ENCODE measurements at places on chromosomes 5 and 9.

DNA sequence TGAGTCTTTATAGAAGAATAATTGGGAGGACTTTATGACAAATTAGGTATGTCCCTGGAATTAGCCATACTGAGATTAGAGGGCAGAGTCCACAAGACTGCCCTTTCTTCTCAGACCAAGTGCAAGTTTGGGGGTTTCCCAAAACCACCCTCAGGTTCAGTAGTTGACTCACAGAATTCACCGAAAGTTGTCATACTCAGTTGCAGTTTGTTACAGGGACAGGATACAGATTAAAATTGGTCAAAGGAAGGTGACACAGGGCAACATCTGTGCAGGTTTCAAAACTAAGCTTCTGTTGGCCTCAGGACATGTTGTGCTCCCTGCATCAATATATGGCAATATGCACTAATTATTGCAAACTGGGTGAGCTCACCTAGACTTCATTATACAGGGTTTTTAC is 3.8 kb downstream of the RANBP17 start:
- no peak for DNase-seq

DNA sequence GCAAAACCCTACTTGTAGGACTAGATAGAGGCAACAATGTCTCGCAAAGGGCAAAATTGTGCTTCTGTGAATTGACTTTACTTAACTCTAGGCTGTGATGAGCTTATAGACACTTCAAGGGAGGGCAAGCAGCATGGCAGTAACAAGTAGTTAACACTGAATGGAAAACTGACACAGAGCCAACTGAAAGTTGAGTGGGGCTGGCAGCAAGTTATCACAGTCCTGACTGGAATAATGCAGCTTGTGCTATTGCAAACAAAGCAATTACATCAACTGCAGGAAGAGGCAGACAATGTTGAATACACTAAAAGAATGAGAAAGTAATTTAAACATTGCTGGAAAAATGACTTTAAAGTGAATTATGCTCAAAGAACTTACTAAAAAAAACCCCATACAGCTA is 62.2 kb downstream of the RNF38 start:
- DNase-seq, result no peak

- no peak for DNase-seq
Measured at GRCh38 chr5:144487207-144487606, 316.5 kb downstream of the KCTD16 start.

GRCh38 chr5:72692231-72692637 is 124.2 kb upstream of the TNPO1 start:
- no peak for DNase-seq

- no peak for DNase-seq
Measured at GRCh38 chr5:101159006-101159405, 255.9 kb upstream of the ST8SIA4 start.

DNA sequence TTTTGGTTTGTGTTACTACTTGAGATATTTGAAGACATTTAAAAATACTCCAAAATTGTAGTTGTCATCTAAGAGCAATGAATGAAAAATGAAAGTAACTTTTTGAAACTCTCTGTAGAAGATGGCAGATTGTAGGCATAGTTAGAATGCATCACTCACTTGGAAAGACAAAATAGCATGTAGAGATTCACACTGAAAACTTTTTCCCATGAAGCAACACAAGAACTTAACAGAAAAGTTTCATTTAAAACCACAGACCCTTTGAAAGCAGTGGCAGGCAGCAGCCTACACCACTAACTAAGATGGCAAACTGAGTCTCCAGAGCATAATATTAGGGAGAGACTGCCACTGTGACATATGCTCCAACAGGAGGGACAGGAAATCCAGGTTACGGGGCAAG is 18.9 kb upstream of the FAM174A start:
- no peak for DNase-seq

DNA sequence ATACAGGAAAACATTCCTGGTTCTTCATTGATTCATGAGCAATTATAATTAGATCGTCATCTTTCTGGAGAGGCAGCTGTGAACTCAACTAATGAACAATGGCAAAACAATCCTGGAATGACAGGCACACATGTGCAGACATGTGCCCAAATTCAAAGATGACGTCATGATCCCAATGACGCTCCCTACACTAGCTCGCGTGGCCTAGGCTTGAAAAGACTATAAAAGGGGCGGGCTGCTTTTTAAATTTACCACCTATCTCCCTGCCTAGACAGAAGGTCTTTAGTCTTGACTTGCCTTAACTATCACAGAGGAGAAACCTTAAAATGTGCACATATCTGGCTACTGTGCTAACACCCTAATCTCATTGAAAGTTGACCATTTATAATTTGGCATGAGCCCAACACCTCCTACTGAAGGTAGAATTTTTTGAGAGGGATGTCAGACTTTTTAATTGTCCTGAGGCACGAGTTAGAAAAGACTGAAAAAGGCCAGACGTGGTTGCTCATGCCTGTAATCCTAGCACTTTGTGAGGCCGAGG is 88.2 kb downstream of the PRRT1B start:
- no peak for DNase-seq

DNA sequence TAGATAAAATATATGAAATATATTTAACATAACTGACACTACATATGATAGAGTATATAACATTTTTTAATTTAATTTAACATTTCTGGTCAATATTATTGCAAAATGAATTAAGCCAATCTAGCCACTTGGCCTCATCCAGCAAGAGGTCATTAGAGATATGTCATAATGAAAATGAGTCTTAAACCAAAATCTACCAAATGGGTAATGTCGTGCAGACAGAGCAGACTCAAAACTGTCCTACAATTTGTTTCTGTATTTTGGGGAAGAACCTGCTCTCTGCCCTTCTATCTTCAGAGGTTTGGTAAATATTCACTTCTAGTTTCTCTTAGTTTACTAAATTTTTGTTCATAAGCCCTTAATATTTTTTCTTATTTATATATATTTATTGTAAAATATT is 61.4 kb downstream of the ARHGEF28 start:
- DNase-seq, result no peak

GRCh38 chr9:120482424-120483186 is 97.4 kb downstream of the CDK5RAP2 start:
- DNase-seq, result no peak

DNA sequence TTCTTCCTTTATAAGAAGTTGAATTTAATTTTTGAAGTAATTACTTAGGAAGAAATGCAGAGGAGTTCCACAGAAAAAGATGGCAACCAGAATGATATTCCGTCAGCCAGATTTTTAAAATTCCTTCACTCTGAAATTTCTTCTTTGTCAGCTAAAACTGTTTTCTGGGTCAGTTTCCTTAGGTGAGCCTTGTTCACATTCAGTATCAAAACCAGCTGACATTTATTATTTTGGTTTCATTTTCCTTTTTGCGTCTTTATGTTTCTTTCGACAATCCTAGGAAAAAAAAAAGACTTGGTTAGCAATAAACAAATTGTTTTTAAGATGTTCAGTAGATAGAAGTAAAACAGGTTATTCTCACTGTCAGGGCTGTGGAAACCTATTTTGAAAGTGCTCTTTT is 4.1 kb upstream of the IARS1 start:
- no peak for DNase-seq

- no peak for DNase-seq
Measured at GRCh38 chr5:157668356-157668755, 3.0 kb upstream of the C5orf52 start.

DNA sequence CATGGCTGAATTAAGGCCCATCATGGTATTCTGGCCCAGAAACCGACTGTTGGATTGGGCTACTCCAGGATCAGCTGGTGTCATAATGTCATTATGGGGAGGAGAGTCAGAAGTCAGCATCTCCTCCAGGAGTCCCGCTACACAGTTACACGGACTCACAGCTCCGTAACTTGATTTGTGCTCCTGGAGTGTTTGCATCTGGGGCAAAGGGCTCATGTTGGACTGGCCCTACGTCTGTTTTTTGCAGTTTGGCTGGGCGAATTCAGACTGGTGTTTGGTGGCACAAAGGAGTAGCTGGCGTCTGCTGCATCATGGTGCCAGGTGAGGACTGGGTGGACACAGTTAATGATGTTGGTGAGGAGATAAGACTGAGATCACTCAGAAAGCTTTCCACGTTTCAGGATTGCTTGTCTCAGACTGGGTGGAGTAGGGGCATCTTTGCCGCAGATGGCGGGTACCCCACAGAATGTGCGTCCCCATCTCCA is 31.3 kb downstream of the OR2V1 start:
- no peak for DNase-seq

- DNase-seq, result no peak
Measured at GRCh38 chr9:15882328-15882727, 329.5 kb downstream of the CCDC171 start.

- DNase-seq, result no peak
Measured at GRCh38 chr5:50593681-50594080, 72.8 kb upstream of the PARP8 start.

GRCh38 chr5:132629230-132629944 is 28.6 kb upstream of the IL13 start:
- no peak for DNase-seq

GRCh38 chr9:22165144-22165543 is 156.0 kb upstream of the CDKN2B start:
- DNase-seq, result no peak

DNA sequence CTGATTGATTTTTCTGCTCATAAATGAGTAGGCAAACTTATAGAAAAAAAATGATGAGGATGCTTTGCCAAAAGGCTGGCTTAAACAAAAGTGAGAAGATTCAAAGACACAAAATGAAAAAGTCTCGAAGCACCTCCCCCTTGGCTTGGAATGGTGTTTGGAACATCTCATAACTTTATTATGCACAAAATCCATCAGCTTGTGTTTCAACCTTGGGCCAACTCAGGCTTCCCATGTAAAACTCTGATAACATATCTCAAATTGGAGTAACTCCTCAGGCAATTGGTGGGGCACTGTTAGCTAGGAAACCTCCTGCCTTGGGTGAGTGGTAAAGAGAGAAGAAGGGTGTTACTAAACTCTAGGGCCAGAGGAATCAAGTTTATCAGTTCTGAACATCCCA is 176.3 kb downstream of the KIAA0825 start:
- no peak for DNase-seq

- no peak for DNase-seq
Measured at GRCh38 chr9:88184976-88185375, 46.7 kb upstream of the SPATA31C2 start.

- no peak for DNase-seq
Measured at GRCh38 chr5:179969110-179969509, 61.4 kb upstream of the TBC1D9B start.

DNA sequence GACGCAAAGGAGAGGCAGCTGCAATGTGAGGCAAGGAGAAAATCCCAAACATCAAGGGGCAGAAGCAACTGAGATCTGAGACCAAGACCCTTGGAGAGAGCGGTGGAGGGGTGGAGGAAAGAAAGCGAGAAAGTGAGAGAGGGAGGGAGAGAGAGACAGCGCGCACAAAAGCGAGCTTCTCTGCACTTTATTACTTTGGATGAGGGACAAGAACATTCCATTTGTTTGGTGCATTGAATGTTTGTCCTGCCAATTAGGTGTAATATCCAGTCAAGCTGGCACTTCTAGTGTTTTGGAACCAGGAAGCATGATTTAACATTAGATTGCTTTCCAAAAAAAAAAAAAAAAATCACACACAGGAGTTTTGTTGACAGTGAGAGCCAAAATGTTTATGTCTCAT is 1.4 kb downstream of the CAST start:
- DNase-seq, result no peak

- DNase-seq, result no peak
Measured at GRCh38 chr5:109146591-109146990, 263.2 kb downstream of the PJA2 start.

- DNase-seq, result no peak
Measured at GRCh38 chr9:79236466-79236865, 335.3 kb upstream of the TLE4 start.

DNA sequence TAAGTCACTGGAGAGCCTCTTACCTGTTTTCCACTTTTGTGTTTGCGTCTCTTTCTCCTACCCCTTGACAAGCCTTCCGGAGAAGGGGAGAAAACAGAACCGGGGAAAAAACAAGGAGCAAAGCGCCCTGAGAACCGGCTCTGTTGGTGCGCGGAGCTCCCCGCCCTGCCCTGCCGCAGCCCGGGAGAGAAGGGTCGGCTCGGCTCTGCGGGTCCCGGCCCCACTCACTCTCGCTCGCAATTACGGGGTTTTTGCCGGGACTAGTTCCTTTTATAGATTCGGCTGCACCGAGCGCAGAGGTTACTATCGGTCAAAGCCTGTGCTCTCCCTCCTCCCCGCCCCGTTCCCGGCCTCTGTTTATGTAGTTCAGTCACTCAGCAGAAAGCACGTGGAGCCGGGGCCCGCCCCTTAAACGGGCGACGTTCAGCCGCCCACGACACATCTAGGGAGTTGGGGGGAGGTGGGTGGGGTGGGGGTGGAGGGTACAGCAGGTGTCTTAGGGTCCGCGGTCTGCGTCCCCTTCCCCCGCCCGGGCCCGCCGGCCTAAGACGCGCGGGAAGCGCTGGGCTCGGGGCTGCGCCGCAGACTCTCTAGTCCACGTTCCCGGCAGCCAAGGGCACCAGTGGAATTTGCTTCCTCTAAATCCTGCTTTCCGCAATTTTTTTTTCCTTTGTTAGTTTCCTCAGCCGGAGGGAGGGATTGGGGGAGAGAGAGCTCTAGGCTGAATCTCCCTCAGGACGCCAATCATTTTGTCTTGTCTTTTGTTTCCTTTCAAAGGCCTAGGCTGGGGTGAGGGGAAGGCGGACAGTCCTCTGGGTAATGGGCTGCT is at the start of gene ABCA1:
ABCA1 (minus strand) TSS at position 244 of the 829 bp plus-strand sequence. CDS start 24,476 bp downstream, outside the sequence.
- peak; percentile 56 for DNase-seq

DNA sequence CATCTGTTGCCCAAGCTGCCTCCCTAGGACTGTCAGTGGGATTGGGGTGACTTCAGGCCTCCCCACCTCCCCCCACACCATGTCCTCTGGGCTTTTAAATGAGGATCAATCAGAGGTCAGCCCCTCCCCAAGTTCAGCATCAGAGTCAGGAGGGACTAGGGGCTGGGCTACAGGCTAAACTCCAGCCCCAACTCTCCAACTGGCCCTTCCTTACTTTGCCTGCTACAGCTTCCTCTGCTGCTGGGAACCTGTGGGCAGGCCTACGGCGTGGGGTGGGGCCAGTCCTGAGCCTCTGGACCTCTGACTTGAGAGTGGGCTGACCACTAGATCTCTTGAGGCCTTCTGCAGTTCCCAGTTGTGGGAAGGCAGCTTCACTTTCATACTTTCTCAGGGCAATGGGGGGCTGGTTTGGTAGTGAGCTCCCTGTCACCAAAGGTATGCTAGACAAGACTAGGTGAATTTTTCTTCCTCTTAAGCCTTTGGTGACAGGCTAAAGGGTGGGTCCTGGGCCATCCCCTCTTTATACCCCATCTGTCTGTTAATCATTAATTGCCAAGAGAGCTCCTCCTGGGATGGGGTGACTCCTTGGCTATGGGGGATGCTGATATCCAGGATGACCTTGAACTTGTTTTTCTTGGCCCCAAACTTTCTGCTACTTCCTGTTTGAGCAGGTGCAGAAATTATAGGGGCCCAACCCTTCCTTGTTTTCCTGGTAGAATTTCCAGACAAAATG is 10.8 kb upstream of the DAB2IP start:
- DNase-seq, result no peak

DNA sequence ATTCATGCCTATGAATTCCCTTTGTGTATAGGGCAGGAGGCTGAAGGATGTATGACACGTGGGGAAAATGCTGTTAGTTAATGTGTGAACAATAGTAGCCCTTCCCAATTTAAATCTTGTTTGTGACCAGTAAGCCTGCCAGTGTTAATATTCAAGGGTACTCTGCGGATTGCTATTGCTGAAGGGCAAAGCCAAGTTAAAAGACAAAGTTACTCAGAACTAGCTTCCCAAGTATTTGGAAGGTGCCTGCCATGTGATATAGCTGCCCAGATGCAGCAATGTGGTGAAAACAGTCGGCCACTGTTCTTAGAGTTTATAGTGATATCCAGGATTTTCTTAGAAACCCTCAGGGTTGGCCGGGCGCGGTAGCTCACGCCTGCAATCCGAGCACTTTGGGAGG is 34.6 kb downstream of the MARVELD2 start:
- no peak for DNase-seq

GRCh38 chr5:95871146-95871806 is 48.8 kb upstream of the GLRX start:
- DNase-seq, result no peak

Data from T-helper 9 cell (primary cell).